ELR (cell line): ENCODE measurements at places on chromosomes 1 and 21.

GRCh38 chr1:236356141-236356540, 37.9 kb upstream of the EDARADD start:
- DNase-seq = no peak

DNA sequence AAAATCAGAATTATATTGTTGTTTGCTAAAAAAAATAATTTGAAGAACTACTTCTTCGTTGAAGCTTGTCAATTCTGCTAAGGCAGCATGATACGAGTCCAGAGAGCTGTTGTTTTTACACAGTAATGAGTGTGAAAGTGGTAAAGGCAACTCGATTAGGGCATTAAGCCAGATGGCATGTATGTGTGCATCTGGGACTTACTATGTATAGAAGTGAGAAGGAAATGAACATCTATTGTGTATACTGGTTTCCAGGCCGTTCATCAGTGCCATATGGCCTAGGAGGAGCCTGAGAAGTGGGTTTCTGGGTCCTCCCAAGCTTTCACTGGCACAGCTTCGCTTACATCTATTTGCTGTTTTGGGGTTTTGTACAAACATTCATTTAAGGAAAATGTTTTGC, 5.7 kb downstream of the CTPS1 start:
- no peak for DNase-seq

- no peak for DNase-seq
Observed at GRCh38 chr1:234897754-234898454, 230.7 kb downstream of the TOMM20 start.

DNA sequence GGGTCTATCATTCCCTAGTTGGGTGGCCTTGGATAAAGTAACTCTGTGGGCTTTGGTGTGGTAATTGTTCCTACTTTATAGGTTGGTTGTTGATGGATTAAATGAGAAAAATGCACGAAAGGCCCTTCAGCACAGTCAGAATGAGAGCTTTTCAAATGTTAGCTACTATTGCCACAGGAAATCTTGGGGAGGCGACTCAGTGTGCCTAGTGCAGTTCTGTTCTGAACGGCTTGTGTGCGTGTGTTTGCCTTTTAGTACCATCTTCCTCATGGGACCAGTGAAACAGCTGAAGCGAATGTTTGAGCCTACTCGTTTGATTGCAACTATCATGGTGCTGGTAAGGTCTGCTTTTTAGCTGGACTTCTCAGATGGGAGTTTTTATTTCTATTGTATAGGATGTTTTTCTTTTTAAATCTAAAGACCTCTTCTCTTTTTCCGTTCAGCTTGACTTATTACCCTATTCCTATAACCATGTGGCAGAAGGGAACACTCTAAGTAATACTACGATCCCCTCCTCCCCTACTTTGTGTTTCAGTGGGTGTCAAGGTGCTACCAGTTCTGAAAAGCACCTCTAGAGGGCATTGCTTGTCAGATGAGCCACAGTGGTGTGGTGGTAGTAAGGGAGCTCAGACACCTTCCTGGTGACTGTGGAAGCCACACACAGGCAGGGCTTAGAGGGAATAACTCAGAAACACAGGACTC, 9.2 kb downstream of the SFT2D2 start:
- DNase-seq = peak; percentile 72

DNA sequence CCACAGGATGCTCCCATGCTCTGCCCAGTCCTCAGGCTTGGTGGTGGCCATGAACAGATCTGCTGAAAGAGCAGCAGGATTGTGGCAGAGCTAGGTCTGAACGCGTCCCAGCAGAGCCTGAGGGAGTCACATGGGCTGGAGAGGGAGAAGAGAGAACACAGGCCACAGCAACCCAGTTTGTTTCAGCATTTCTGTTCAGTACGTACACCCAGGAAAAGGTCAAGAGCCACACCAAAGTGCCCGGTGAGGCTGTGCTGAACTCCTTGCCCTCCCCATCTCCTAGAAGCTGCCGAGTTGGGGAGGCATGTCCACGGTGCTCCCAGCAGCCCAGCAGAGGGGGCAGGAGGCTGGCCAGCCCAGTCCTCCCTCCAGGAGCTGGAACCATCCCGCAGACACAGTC, 5.5 kb downstream of the PKP1 start:
- no peak for DNase-seq

DNA sequence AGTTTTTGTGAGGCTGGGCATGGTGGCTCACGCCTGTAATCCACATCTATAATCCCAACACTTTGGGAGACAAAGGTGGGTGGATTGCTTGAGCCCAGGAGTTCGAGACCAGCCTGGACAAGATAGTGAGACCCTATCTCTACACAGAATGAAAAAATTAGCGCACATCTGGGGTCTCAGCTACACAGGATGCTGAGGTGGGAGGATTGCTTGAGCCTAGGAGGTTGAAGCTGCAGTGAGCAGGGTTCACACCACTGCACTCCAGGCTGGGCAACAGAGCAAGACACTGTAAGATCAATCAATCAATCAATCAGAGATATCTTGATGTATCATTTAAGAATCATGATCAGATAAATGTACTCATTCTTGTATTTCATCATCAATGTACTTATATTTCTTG, 7.1 kb downstream of the ZYG11B start:
- no peak for DNase-seq
